ENCODE measurements at places on chromosomes 1 and 21.
A peak's percentile ranks its signal among the peaks of the same experiment; 100 is the strongest.

DNA sequence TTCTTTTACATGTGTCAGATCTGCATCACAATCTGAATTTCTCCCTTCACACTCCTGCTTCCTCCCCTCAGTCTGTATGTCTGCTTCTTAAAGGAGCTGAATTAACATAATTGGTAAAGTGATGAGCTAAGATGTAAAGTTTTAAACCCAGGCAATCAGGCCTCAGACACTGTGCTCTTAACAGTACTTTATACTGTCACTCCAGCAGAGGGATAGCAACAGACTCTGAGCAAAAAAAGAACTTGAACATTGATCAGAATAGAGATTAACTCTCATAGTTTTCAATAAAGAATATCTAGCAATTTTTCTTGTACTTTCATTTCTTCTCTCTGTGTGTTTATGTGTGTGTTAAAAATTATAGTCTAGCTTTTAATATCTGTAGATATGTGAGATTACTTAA, 110.3 kb downstream of the DUSP10 start:
- DNase-seq, result no peak

DNA sequence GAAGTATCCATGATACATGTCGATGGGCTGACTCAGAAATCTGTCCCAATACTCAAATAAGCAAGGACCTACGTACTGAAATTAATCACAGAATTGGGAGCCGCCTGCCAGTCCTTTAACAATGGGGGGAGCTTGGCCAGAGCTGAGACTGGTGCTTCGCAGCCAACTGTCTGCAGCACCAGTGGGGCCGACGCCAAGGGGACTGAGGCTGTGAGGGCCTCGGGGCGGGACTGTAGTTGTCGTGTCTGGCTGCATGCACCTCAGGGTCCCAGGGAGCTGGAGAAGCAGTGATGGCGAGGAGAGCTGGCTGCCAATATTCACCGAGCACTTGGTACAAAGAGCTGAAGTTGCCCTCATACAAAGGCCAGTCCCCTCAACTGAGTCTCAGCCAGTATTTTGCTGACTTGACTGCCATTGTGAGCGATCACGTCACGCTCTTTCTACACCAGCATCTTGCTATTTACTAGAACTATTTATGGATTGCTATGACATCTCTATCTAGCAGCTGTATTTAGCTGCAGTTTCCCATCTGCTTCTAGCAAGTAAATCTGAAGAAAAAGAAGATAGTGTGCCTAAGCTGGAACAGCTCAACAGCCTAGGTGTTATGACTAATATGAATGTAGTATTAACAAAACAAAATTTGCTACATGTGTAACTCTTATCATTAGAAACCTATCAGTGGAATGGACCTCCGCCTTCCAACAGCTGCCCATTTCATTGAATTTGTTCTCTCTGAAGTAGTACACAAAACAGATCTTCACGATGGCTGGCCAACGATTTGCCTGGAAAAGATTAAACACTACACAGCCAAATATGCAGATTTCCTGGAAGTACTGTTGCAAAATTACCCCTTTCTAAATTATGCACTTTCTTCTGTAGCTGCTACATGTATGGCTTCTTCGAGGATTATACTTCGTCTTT, 29.1 kb downstream of the EVI5 start:
- peak; percentile 85 for DNase-seq

DNA sequence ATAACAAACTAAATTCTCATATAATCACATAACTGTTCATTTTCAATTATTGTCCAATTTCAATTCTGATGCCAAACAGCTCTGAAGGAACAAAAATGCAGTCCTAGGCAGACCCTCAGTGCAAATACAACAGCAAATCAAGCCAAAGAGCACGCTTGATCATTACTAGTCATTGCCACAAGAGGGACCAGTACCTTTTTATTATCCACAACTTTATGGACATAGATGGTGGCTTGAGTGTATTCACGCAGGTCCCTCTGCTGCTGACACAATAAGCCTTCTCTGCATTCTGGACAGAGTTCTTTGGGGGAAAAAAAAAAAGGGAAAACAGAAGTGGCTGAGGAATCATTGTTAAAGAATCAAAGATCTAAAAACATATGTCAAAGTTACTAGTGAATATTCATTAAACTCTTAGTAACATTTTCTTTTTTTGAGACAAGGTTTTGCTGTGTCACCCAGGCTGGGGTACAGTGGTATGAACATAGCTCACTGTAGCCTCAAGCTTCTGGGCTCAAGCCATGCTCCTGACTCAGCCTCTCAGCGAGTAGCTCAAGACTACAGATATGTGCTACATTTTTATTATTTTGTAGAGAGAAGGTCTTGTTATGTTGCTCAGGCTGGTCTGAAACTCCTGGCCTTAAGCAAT, 34.3 kb upstream of the RAP1GAP start:
- peak; percentile 90 for DNase-seq

DNA sequence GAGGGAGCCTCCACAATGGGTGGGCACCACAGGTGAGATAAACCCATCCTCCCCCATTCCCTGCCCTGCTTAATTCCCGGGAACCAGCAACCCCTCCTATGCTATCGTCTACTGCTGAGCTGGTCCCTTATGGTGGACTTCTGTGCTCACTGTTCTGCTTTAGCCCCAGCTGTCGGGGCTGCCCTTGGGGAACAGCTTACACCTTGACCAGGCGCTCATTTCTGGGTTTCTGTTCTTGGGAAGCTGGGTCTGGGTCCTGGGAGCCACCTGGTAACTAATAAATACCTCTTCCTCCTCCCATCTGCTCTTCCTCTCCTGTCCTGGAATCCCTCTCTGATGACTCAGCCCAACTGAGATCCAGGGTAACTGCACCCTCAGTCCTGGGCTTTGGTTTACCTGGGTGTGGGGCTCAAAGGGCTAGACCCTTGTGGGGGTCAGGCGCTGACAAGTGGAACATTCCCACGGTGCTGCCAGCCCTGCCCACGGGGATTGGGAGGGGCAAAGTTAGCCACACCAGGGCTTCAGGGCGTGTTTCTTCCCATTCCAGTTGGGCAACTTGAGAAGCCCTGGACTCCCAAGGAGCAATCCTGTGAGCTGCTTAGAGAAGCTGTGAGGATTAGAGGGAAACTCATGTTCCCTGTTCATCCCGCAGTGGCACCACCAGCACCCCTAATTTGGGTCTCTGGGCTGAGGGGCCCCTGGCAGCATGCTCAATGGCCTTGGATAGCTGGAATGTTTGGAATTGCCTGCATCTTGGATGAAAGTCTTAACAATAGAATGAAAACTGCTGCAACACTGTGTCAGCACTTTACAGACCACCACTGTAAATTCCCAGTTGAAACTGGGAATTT, 1.6 kb downstream of the PCAT6 start:
- no peak for DNase-seq

DNA sequence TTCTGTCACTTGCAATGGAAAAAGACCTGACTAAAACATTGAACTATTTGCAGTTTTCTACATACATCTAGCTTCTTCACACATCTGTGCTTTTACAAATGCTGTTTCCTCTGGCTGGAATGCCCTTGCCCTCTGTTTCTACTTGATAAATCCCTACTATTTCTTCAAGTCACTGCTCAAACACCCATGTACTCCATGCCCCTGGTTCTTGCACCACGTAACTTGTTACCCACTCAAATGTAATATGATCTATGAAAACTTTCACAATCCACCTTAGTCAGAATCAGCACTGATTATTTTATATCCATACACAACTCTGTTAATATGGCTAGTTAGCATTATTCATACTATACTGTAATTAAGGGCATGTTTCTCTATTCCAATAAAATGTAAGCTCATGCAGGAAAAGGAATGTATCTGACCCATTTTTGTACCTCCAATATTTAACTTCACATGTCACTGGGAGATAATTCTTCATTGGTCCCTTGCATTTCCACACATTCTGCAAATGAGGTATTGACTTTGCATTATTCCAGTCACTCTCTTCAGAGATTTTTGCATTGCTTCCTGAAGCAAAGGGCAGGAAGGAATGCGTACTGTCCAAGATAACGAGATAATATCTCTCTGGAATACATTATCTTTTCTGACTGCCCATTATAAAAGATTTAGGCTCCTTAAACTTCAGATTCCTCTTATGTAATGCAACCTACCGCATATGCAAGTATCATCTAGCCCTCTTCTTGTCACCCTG, 158.3 kb downstream of the COL24A1 start:
- no peak for DNase-seq

GRCh38 chr21:45941717-45942546, 39.6 kb upstream of the COL6A1 start:
- DNase-seq, result no peak

DNA sequence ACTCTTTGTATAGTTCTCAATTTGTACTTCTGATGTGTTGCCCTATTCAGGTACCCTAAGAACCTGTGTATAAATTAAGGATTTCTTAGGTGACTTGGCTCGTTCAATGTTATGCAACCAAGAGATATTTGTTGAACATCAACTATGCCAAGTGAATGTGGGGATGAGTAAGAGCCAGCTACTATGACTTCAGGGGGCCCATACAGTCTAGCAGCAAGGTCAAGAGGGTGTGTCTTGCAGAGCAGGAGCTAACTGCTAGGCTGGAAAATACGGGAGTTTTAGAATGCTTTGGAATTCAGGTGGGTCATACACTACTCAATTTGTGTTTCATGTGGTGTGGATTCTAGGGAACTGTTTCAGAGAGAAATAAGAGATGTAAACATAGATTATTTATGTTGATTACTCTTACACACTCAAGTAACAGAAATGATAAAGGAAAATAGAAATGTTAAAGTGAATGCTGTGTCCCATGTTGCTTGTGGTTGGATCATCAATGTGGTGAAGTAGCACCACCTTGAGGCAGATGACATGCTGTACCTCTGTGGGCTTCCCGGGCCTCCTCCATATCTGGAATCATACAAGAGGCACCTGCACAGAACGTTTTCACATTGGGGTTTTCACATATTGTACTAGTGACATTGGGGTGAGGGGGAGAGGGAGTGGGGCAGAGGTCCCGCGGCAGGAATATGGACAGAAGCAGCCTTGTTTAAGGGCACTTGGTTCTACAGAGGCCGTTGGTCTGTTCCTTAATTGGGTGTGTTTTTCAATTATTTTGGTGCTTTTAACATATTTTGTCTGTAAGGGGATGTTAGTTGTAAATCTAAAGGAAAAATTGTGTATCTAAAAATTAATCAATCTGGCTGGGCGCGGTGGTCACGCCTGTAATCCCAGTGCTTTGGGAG, 12.4 kb downstream of the ARPC5 start:
- DNase-seq, result peak; percentile 80

- DNase-seq, result no peak
Observed at GRCh38 chr21:28257276-28257675, 735.4 kb downstream of the LTN1 start.

GRCh38 chr21:45364468-45365185, 40.3 kb upstream of the COL18A1 start:
- DNase-seq, result peak; percentile 93

DNA sequence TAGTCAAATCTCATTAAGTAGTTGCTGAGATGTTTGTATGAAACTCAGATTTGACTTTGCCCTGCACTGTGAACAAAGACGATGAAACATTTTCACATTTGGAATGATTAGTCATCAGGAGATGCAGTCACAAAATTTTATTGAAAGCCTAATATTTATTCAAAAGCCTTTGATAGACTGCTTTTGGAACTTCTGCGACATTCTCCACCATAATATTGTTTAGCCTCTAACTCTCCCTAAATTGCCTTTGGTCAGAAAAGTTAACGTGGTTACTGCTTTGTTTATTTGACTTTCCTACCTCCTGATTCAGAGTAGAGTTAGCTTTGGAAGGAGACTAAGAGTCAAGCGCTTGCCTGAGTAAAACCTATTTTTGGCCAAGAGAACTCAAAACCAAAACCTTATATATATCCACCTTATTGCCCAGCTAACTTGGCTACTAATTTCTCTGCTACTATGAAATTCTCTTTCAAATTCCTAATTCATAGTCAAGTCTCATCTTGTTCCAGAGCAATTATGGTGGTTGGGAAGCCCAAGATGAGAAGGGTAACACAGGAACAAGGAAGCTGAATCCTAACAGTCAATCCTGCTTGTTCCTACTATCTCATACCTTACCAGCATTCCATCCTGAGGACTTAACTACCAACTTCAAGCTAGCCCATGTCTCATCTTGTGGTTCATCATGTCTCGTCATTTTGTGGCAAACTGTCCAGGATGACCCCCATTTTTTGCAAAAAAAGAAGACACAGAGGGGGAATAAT, 429.6 kb downstream of the USP25 start:
- peak; percentile 68 for DNase-seq

DNA sequence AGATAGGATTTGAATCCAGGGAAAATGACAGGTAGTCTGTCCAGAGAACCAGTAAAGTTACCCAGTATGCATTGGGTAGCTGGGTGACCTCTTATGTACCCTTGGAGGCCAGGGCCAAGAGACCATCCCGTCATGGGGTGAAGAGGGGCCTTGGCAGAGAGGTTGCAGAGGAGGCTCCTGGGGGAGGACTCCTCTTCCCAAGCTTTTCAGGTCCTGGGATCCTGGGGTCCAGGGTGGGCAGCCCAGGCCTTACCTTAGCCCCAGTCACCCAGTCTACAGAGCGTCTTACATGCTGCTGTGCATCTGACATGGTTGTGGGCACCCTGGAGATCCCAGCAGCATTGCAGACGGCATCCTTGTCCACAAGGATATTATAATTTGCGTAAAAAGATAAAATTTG, 14.0 kb downstream of the PMF1 start:
- no peak for DNase-seq

DNA sequence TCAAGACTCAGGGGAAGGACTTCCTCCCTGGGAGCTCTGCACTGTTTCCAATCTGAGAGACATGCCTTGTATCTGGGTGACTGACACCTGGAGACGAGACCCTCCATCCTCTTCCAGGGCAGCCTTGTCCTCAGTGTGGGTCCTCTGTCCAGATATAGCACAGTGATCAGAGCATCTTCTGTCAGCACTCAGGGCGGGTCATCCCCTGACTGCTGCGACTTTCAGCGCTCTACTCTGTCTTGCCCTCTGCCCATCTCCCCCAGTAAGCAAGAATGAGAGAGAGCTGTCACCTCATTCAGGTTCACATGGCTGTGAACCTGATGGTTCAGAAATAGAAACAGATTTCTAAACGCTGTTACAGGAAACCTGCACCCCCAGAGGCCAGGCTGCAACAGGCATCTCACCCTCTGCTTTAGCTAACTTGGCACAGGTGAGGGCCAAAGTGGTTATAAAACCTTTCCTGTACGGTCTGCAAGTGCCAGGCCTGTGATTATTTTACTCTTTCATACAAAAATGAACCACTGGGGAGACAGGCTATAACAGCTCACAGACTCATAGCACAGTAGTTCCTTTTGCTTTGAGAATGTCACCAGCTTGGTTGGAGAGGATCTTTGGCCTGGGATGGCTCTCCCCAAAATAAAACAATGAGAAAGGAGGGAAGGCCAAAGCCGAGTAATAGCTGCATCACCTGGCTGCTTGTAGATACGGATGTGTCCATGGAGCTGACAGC, 11.4 kb upstream of the TENT5C start:
- no peak for DNase-seq

- DNase-seq, result no peak
Observed at GRCh38 chr1:207920444-207921021, 9.6 kb upstream of the CD34 start.
